MCF 10A (cell line): ENCODE measurements at places on chromosomes 5 and 9.

GRCh38 chr9:95130484-95130883, 187.0 kb downstream of the FANCC start:
- no peak overlapping the region for H3K4me3 ChIP-seq
- no peak overlapping the region for H3K27ac ChIP-seq
- no peak for DNase-seq
- H3K27me3 ChIP-seq: no peaks in the 10 kb centered on the region

DNA sequence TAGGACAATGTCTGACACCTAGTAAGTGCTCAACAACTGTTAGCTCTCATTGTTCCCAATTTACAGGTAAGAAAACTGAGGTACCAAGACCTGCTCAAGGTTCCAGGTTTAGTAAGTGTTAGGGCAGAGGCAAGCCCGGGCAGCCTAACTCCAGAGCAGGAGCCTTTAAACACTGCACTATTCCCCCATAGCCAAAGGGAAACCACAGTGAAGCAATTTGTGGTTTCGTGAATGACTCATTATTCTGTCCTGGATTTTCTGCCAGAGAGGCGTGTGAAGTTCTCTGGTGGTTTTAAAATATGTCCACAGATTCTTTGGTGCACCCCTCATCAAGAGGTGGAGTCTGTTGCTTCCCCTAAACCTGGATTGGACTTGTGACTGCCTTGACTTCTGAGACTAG, 1.0 kb upstream of the MCC start:
- H3K27me3 ChIP-seq: no peaks in the 10 kb centered on the region
- peak; percentile 99 for DNase-seq
- H3K27ac ChIP-seq: peak overlapping the region; percentile 82

GRCh38 chr5:127425868-127426267, 91.6 kb upstream of the PRRC1 start:
- no peaks in the 10 kb centered on the region for H3K4me1 ChIP-seq
- H3K36me3 ChIP-seq: no peaks in the 10 kb centered on the region
- DNase-seq: no peak
- H3K4me3 ChIP-seq: no peak overlapping the region
- no peaks in the 10 kb centered on the region for H3K27me3 ChIP-seq

DNA sequence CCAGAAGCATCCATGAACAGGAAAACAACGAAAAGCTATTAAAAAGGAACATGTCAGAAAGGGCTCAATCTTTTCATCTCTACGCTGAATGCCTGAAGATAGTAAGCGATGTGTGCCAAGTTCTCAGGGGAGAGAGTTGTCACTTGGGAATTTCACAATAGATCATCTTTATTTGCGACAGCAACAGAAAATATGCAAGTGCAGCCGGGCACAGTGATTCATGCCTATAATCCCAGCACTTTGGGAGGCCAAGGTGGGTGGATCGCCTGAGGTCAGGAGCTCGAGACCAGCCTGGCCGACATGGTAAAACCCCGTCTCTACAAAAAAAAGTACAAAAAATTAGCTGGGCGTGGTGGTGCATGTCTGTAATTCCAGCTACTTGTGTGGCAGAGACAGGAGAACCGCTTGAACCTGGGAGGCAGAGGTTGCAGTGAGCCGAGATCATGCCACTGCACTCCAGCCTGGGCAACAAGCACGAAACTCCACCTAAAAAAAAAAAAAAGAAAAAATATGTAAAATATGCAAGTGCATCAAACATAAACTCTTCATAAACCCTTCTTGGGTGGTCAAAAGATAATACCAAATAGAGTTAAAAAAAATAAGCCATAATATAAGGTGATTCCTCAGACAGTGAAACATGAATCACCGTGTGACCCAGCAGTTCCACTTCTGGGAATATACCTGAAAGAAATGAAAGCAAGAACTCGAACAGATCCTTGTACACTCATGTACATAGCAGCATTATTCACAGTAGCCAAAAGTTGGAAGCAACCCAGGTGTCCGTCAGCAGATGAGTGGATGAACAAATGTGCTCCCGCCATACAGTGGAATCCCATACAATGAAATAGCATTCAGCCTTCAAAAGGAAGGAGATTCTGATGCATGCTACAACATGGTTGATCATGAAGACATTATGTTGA, 16.2 kb downstream of the SFXN1 start:
- peaks cover 60% of the 10 kb centered on the region for H3K36me3 ChIP-seq
- DNase-seq: peak; percentile 74
- no peaks in the 10 kb centered on the region for H3K27me3 ChIP-seq
- peaks cover 14% of the 10 kb centered on the region for H3K4me1 ChIP-seq
- H3K27ac ChIP-seq: peak overlapping the region; percentile 62

- no peak for DNase-seq
- no peak overlapping the region for H3K27ac ChIP-seq
- no peaks in the 10 kb centered on the region for H3K4me1 ChIP-seq
- no peaks in the 10 kb centered on the region for H3K36me3 ChIP-seq
These were observed 205.0 kb upstream of the PRDM9 start for GRCh38 chr5:23302438-23302837.

- no peaks in the 10 kb centered on the region for H3K27me3 ChIP-seq
- no peaks in the 10 kb centered on the region for H3K36me3 ChIP-seq
- no peak overlapping the region for H3K27ac ChIP-seq
- no peak overlapping the region for H3K4me3 ChIP-seq
- DNase-seq: no peak
- no peaks in the 10 kb centered on the region for H3K4me1 ChIP-seq
These were observed 165.5 kb downstream of the C9orf50 start for GRCh38 chr9:129455151-129455995.

- no peak overlapping the region for H3K4me3 ChIP-seq
- H3K27ac ChIP-seq: peak overlapping the region; percentile 79
- H3K27me3 ChIP-seq: no peaks in the 10 kb centered on the region
- no peaks in the 10 kb centered on the region for H3K36me3 ChIP-seq
These were observed 8.7 kb upstream of the SEMA6A start for GRCh38 chr5:116583085-116583861.

DNA sequence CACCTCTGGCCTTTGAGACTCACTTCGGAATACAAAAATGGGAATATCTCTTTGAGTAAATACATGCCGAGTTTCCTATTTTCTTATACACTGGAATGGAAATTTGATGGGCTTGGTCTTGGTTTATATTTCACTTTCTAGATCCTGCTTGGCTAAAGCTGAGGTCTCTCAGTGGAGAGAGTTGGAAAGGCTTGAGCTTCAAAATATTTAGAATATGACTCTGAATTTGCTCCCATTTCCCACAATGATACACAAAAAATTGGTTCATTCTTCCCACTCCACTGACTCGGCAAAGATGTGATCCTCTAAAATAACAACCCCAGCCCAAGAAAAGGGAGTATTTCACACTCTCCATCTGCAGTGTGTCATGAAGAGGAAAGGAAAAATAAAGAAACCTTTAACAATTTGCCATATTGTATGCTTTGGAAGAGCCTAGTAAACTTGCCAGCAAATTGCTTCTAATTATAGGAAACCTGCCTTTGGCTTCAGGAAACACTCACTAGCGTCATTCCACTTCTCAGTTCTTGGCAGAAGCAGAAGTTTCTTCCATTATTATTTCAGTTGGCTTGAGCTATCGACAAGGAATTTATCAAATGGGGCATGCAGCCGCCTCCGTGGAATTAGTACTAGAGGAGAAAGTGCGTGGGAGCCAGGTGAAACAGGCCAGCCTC, 302.9 kb downstream of the NSG2 start:
- DNase-seq: no peak
- H3K36me3 ChIP-seq: no peaks in the 10 kb centered on the region

GRCh38 chr9:104869811-104870210, 58.1 kb downstream of the ABCA1 start:
- peaks cover 42% of the 10 kb centered on the region for H3K4me1 ChIP-seq
- no peak for DNase-seq
- no peak overlapping the region for H3K27ac ChIP-seq
- no peak overlapping the region for H3K4me3 ChIP-seq
- H3K36me3 ChIP-seq: no peaks in the 10 kb centered on the region
- no peaks in the 10 kb centered on the region for H3K27me3 ChIP-seq

GRCh38 chr5:147240266-147240985, 5.6 kb downstream of the STK32A start:
- DNase-seq: no peak
- H3K4me1 ChIP-seq: peaks cover 2% of the 10 kb centered on the region
- no peaks in the 10 kb centered on the region for H3K27me3 ChIP-seq

- peaks cover 28% of the 10 kb centered on the region for H3K4me1 ChIP-seq
- peak; percentile 90 for DNase-seq
- peak overlapping the region; percentile 95 for H3K4me3 ChIP-seq
- H3K36me3 ChIP-seq: peaks cover 4% of the 10 kb centered on the region
- peak overlapping the region; percentile 59 for H3K27ac ChIP-seq
- no peaks in the 10 kb centered on the region for H3K27me3 ChIP-seq
These were observed 1.9 kb upstream of the RGMB start for GRCh38 chr5:98771382-98772109.

DNA sequence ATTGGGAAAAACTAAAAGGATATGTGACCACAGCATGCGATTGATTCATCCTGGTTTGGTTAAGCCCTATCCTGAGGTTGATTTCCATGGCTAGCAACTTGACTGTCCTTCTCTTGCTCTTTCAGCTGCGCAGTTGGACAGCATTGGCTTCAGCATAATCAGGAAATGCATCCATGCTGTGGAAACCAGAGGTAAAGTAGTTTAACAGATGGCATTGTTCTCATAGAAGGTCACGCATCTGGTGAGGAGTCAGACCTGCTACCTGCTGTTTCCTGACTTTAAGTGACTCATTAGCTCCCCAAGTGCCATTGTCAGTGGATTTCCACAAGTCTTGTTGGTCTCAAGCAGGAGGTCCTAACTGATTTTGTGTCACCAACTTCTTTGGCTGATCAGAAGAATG, 266.9 kb downstream of the ARHGAP26 start:
- H3K36me3 ChIP-seq: no peaks in the 10 kb centered on the region
- peaks cover 23% of the 10 kb centered on the region for H3K4me1 ChIP-seq
- H3K27ac ChIP-seq: no peak overlapping the region
- H3K4me3 ChIP-seq: no peak overlapping the region

DNA sequence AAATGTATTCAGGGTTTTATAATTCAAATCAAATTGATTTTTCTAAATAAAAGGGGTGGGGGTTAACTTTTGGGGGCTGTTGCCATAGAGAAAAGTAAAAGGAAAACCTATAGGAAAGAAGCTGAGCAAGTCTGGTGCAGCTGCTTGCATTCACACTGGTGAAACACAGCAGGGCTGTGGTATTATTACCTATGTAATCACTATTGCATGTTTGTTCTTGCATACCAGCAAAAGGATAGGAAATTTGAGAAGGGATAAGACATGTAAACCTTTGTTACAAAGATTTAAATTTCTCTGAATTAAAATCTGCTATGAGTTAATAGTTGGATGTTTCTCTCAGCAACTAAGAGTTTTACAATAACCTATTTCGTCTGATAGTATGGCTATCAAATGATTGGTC, 346.7 kb downstream of the EFNA5 start:
- DNase-seq: no peak
- no peak overlapping the region for H3K4me3 ChIP-seq
- no peak overlapping the region for H3K27ac ChIP-seq
- H3K27me3 ChIP-seq: no peaks in the 10 kb centered on the region
- H3K4me1 ChIP-seq: no peaks in the 10 kb centered on the region

- H3K4me3 ChIP-seq: no peak overlapping the region
- H3K27ac ChIP-seq: peak overlapping the region; percentile 81
- no peaks in the 10 kb centered on the region for H3K27me3 ChIP-seq
These were observed 87.2 kb downstream of the HMCN2 start for GRCh38 chr9:130352586-130353285.

- H3K4me3 ChIP-seq: no peak overlapping the region
- DNase-seq: no peak
- H3K36me3 ChIP-seq: no peaks in the 10 kb centered on the region
- H3K27me3 ChIP-seq: no peaks in the 10 kb centered on the region
- H3K27ac ChIP-seq: no peak overlapping the region
These were observed 13.1 kb upstream of the NCS1 start for GRCh38 chr9:130159057-130159456.

GRCh38 chr5:171418982-171419687, at the start of gene FGF18:
Gene FGF18 (plus strand): TSS chr5:171419647. CDS start chr5:171420200, 553 bp downstream.
- peaks cover 31% of the 10 kb centered on the region for H3K4me1 ChIP-seq
- peak within 1 kb of the TSS; percentile 71 for H3K4me3 ChIP-seq
- H3K36me3 ChIP-seq: peaks cover 48% of the 10 kb centered on the region
- H3K27me3 ChIP-seq: no peaks in the 10 kb centered on the region
- DNase-seq: peak; percentile 66

DNA sequence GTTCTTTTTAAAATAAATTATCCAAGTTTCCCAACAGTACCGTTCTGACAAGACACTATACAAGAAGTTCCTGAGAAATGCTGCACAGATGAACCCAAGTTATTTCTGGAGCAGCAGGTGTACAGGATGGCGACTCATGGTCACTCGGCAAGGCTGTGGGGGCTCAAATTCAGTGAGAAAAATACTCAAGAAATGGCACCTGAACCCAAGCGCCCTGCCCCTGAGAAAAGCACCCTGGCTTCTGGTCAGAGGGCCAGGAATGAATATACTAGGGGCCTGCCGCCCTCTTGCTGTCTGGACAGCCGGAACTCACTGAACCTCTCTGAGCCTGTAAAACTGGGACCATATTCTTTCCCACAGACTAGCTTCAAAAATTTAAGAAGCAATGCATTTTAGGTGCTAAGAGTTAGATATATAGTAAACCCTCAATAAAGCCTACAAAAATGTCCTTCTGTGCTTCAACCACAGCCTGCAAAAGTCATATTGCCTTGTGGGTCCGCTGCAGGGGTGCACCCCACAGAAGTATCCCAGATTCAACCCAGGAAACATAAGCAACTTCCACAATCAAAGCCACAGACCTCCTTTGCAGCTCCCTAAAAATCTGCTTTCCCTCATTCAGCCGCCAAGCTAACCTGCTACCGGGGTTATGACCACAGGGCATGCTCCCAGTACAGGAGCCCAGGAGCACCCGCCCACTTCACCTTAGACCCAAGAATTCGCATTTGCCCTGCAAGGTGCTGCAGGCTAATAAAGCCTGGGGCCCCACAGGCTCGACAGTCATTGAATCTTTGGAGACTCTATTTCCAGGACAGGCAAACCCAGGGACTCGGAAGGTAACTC, 1.4 kb downstream of the RAPGEF1 start:
- H3K27me3 ChIP-seq: no peaks in the 10 kb centered on the region
- DNase-seq: peak; percentile 33
- peak overlapping the region; percentile 82 for H3K27ac ChIP-seq
- peaks cover 32% of the 10 kb centered on the region for H3K4me1 ChIP-seq

- no peak overlapping the region for H3K4me3 ChIP-seq
These were observed 459.2 kb downstream of the ARHGEF28 start for GRCh38 chr5:74085186-74085585.

DNA sequence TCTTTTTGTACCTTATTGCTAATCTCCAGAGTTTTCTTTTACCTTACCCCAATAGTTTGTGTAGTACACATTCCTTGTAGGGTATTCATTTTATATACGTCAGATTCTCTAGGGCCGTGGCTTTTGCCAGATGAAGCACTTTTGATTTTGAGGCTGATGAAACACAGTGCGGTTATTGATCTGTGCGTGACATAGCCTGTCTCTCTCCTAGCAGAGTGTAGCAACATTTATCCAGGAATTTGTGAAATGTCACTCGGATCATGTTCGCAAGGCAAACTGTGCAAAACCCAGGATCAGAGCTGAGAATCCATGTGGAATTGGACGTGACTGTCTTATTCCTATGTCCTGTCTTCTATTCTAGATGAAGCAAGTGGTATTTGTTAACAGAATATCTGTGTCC, 142.0 kb upstream of the SH3GL2 start:
- no peak overlapping the region for H3K4me3 ChIP-seq
- no peak overlapping the region for H3K27ac ChIP-seq
- H3K27me3 ChIP-seq: no peaks in the 10 kb centered on the region
- no peaks in the 10 kb centered on the region for H3K36me3 ChIP-seq
- H3K4me1 ChIP-seq: no peaks in the 10 kb centered on the region

GRCh38 chr9:34381323-34381722, 4.6 kb upstream of the MYORG start:
- H3K4me1 ChIP-seq: peaks cover 8% of the 10 kb centered on the region
- no peaks in the 10 kb centered on the region for H3K36me3 ChIP-seq
- no peak overlapping the region for H3K4me3 ChIP-seq
- H3K27me3 ChIP-seq: no peaks in the 10 kb centered on the region
